ENCODE measurements at places on chromosomes 16 and 17.

DNA sequence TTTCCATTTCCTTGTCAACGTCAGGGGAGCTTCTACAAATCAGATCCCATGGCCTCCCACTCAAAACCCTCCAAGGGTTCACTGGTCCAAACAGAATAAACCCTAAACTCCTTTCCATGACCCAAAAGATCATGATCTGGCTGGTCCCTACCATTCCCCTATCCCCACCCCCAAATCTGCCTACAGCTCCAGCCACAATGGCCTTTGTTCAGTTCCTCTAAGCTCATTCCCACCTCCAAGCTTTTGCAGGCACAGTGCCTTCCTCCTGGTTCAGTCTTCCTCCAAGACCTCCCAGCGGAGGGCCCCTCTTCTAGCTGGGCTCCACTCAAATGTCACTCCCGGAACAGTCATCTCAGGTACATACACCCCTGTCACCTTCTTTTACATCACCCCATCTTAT lies 2.0 kb downstream of the GPRC5B start:
- DNase-seq: no peak

- no peak for DNase-seq
These were observed 18.9 kb downstream of the DNAH17 start for GRCh38 chr17:78558181-78558850.

- DNase-seq: no peak
These were observed 519.8 kb downstream of the TMEM114 start for GRCh38 chr16:8070506-8070905.

DNA sequence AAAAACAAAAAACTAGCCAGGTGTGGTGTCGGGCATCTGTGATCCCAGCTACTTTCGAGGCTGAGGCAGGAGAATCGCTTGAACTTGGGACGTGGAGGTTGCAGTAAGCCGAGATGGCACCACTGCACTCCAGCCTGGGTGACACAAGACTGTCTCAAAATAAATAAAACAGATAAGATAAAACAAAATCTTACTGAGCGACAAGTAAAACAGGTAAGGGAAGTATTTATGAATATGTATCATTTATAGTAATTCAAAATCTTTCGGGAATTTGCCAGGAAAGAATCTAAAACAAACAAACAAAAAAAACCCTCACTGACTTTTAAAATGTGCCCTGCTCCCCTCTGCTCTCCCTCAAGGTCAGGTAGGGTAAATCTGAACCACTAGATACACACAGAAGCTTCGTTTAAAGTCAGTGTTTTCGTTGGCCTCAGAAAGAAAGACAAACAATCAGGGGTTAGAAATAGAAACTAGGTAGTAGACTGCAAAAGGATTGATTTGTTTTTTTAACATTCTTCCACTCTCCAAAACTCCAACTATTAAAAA lies 2.1 kb downstream of the PRPSAP1 start:
- no peak for DNase-seq

- no peak for DNase-seq
These were observed 557.4 kb upstream of the ZFHX3 start for GRCh38 chr16:73605309-73605708.

GRCh38 chr17:82767041-82767754 lies 15.3 kb downstream of the TBCD start:
- peak; percentile 36 for DNase-seq

All from bronchial epithelial cell (primary cell).